ENCODE measurements at places on chromosomes 12 and 14.

- peak; percentile 94 for DNase-seq
These were observed 738 bp upstream of the SETD1B start for GRCh38 chr12:121802843-121803698.

DNA sequence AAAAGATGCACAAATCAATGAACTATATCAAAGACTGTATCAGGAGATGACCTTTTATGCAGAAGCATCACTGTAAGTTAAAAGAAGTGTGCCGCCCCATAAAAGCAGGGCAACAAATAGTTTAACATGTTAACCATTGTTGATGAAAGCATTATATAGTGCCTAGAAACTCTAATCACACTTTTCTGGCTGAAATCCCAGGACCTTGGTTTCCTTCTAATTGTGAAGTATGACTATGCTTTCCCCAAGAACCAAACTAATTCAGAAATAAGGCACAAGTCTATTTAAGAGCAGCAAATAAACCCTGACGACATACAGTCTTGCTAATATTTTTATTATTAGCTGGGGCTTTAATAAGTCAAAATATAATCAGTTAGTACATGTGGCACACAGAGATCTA lies 21.7 kb downstream of the RACGAP1 start:
- DNase-seq, result no peak

DNA sequence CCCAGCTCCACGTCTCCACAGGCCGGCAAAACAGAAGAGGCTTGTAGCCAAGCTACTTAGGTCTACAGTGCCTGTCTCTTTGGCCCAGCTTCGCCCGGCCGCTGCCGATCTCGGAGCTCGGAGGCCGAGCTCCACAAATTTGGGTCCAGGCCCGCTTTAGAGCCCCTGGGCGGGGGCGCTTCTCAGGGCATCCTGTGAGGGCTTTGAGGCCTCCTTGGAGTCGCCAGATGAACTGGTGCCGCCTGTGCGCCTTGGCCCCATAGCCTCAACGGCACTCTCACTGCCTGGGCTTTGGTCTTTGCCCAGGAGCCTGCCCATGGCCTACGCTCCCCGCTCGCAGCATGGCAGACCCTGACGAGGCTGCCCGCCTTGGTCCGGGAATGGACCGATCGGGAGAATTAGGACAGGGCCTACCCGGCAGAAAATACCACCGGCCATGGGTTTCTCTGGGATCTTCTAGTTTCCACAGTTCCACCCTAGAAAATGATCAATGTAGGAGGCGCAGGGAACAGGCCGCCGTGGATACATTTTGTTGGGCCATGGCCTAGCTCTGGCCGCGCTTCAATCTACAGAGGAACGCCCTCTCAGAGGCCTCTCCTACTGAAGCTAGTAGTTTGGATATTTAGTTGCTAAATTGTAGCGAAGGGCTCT lies 953 bp upstream of the NKX2-8 start:
- DNase-seq, result no peak

- no peak for DNase-seq
These were observed 14.3 kb downstream of the PPP1R12A start for GRCh38 chr12:79920421-79921238.

DNA sequence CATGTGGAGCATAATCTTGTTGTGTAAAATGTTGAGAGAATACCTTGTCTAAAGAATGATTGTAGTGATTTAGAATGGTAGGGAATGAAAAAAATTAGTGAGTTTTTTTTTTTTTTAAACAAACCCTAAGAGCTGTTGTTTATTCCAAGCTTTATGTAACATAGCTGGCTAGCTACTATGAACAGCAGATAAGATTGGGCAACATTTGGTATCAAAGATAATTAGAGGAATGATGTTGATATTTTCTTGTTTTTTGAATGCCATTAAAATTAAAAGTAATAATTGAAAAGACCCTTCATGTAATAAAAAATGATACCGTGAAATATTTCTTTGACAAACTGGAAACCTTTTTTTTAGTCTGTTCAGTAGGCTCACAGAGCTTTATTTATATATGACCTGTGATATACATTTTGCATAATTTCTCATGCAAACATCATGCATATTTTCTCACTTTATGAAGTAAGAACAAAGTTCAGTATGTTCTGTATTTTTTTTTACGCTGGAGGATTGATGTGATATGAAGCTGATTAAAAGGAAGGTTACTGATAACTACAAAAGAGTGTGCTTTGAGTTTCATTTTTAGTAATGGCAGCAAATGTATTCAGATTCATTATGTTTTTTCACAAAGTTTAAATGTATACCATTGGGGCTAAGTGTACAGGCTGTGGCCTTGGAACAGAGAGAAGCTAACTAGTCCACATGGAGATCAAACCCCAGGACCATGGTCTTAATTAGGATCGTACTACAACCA lies 8.1 kb downstream of the CPSF6 start:
- DNase-seq, result no peak

GRCh38 chr12:89280833-89281538 lies 71.3 kb downstream of the DUSP6 start:
- no peak for DNase-seq

DNA sequence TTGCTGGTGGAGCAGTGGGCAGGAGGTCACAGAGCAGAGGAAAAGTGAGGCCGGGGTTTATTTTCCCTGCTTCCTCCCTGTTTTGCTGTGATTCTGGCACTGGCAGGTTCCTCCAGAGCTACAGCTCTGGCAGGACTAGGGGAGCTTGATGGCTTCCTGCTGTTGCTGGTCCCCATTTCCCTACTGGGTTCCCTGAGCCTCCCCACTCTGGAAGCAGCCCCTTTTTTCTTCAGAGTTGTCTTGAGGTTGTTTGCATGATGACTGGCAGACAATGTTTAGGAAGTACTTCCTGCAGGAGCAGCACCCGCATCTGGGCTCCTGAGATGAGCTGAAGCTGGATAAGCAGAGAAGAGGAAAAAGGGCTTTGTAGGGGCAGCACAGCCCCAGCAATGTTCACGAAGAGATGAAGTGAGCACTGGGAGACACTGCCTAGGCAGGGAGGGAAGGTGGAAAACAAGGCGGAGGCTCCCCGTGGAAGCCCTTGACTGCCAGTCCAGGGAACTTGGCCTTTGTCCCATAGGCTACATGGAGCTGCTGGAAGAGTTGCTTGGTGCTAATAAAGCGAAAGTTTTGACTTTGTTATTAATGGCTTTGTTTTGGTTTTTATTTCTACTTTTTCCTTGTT lies 126.9 kb downstream of the SLC38A6 start:
- DNase-seq, result no peak

GRCh38 chr14:54261283-54261682 lies 135.5 kb upstream of the CDKN3 start:
- DNase-seq, result no peak
